Activated effector memory CD4-positive, alpha-beta T cell treated with anti-CD3 and anti-CD28 coated beads, Interleukin-2, amount 50 U/mL, for 16 hours (primary cell): ENCODE measurements at places on chromosomes 7 and 10.

GRCh38 chr7:122629412-122629953 is 69.4 kb downstream of the RNF133 start:
- no peak for DNase-seq

- DNase-seq = peak; percentile 43
Observed at GRCh38 chr7:151139791-151140190, 27.7 kb downstream of the GBX1 start.

- no peak for DNase-seq
Observed at GRCh38 chr10:114714281-114714741, 56.2 kb upstream of the ABLIM1 start.

- DNase-seq = no peak
Observed at GRCh38 chr7:83861-84632, 108.3 kb upstream of the FAM20C start.

DNA sequence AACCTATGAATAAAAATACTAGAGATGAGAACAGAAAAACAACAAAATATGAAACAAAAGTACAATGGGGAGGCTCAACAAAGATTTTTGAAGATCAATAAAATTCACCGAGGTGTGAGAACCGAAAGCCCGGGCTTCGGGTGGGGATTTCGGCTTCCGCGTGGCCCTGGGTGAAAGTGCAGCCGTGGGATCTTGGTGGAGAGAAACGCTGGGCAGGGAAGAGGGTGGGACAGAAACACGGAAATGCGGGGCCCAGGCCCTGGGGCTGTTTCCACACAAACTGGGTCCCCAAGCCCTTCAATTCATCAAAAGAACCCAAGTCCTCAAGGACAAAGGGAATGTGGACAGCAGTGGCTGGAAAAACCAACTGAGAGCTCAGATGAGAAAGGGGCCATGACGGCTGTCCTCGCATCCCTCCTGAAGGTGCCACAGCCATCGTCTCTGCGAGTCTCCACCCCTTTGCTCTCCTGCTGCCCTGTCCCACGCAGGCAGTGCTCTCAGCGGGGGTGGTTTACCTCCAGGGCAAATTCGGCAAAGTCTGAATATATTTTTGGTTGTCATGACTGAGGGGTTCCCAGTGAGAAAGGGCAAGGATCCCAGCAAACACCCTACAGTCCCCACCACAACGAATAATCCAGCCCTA is 19.7 kb downstream of the FOXL3 start:
- DNase-seq = no peak

DNA sequence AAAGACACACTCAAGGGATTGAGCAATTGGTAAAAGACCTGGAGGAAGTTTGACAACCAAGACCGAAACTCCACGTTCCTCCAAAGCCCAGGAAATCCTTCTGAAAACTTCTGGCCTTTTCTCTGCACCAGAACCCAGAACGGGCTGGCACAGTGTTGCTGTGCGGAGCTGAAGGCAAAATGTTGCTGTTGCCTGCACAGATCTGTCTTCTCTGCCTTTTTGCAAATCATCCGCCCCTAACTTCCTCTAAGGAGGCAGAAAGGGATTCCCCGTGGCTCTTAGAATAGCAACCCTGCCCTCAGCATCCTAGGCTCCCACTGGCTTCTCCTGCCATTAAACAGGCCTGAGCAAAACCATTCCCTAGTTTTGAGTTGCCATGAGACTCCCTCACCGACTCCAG is 44.9 kb downstream of the FIGNL1 start:
- no peak for DNase-seq

DNA sequence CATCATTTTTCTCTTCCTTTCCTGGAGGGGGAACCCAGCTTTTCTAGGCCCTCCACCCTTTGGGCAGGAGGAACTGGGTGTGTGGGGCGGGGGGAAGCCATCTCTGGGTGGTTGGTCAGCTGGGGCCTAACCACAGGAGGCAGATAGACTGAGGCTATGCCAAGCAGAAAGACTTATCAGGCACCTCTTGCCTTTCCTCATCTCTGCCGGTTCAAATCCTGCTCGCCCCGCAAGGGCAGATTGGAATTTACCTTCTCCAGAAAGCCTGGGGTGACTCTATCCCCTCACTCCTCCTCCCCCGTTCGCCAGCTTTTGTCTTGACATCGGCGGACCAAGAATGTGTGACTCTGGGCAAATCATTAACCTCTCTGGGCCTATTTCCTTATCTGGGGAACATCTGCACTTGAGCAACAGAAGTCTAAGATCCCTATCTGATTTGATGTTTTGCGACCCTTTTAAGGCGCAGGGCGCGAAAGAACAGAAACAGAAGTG is 584 bp upstream of the GARS1 start:
- DNase-seq = peak; percentile 74
